ENCODE measurements at places on chromosomes 13 and 19. TPM values are rescaled to one million over a fixed set of nuclear protein-coding genes. Genes with fewer than 3 reads are reported as not detected.
A peak's percentile ranks its signal among the peaks of the same experiment; 100 is the strongest.

DNA sequence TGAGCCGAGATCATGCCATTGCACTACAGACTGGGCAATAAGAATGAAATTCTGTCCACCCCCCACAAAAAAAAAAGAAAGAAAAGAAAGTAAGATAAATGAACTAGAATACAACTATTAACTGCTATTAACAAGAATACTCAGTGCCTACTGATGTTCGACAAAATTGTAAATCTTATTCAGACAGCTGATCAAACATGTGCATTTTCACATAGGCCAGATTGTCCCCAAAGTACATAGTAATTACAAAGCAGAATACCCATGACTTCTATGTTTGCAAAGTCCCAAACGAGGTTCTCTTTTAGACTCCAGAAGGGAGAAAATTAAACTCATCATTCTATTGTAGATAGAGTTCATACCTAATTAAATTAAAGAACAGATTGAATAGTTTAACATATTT is 113.4 kb downstream of the UFM1 start:
- no peaks in the 10 kb centered on the region for H3K36me3 ChIP-seq
- no peak overlapping the region for H3K27ac ChIP-seq

- H3K4me1 ChIP-seq, result no peaks in the 10 kb centered on the region
- H3K27me3 ChIP-seq, result no peaks in the 10 kb centered on the region
- H3K4me3 ChIP-seq, result no peak within 1 kb of the TSS
- no peaks in the 10 kb centered on the region for H3K36me3 ChIP-seq
- H3K27ac ChIP-seq, result no peak within 1 kb of the TSS
- DNase-seq, result no peak
These were observed at the start of gene NKPD1 for GRCh38 chr19:45160870-45161737. Gene NKPD1 (minus strand): TSS chr19:45160982. CDS start chr19:45160150, 832 bp downstream.

DNA sequence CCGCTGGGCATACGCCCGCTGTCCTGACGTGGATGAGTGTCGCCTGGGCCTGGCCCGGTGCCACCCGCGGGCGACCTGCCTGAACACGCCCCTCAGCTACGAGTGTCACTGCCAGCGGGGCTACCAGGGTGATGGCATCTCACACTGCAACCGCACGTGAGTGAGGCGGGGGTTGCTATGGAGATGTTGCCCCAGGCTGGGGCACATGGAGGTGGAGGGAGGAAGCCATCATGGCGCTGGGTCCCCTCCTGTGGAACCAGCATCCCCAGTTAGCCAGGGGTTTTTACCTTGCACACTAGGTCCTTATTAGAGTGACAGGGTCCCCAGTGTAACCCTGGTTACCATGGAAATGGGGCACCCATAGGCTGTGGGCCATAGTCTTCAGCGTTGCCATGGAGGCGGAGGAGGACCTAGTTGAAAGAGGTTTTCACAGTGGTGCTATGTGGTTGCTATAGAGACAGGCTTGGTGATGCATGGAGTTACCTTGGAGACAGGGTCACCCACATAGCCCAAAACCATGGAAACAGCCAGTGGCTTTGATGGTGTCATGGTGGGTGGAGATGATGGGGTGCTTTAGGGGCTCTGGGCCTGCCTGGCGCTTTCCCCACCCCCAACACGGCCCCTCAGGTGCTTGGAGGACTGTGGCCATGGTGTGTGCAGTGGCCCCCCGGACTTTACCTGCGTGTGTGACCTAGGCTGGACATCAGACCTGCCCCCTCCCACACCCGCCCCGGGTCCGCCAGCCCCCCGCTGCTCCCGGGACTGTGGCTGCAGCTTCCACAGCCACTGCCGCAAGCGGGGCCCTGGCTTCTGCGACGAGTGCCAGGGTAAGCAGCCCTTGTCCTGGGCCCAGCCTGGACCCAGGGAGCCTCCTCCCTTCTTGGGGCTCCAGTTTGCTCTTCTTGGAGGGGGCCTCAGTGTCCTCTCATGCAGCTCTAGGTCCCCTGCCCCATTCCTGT is 27.1 kb downstream of the MEGF8 start:
- no peak overlapping the region for H3K4me3 ChIP-seq
- H3K4me1 ChIP-seq, result no peaks in the 10 kb centered on the region
- H3K36me3 ChIP-seq, result peaks cover 27% of the 10 kb centered on the region
- no peak overlapping the region for H3K27ac ChIP-seq
- DNase-seq, result no peak

The ITGBL1 gene
- total RNA-seq, result not detected

- no peak overlapping the region for H3K4me3 ChIP-seq
- no peaks in the 10 kb centered on the region for H3K27me3 ChIP-seq
- H3K27ac ChIP-seq, result peak overlapping the region; percentile 90
- DNase-seq, result peak; percentile 70
These were observed 25.3 kb downstream of the CAPN12 start for GRCh38 chr19:38718747-38719543.

The SYCN gene
- not detected for total RNA-seq

- no peak overlapping the region for H3K4me3 ChIP-seq
- no peaks in the 10 kb centered on the region for H3K27me3 ChIP-seq
- no peaks in the 10 kb centered on the region for H3K36me3 ChIP-seq
- H3K27ac ChIP-seq, result no peak overlapping the region
These were observed 193.3 kb downstream of the PCDH9 start for GRCh38 chr13:67036699-67037457.

GRCh38 chr19:5114727-5115126 is 145.8 kb downstream of the KDM4B start:
- H3K4me1 ChIP-seq, result peaks cover 50% of the 10 kb centered on the region

DNA sequence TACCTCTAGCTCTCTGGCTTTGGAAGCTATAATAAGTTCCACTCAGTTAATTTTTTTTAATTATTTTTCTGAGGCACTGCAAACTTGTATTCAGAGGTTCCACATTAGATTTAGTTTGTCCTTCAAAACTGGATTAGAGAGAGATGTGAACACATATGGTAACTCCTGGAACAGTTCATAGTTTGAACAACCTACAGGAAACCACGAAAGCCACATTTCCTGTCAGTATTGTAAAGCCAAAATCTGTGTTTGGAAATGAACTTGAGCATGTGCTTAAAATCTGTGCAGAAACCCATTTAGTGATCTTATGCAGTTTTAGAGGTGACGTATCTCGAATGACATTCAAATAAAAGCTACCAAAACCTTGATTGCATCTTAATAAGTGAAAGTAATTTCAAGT is 1952.0 kb downstream of the OLFM4 start:
- H3K27me3 ChIP-seq, result no peaks in the 10 kb centered on the region
- no peaks in the 10 kb centered on the region for H3K36me3 ChIP-seq
- no peak overlapping the region for H3K4me3 ChIP-seq
- DNase-seq, result no peak
- H3K4me1 ChIP-seq, result peaks cover 1% of the 10 kb centered on the region
- H3K27ac ChIP-seq, result no peak overlapping the region

GRCh38 chr19:15368798-15369593 is 10.6 kb downstream of the AKAP8 start:
- DNase-seq, result no peak
- H3K27me3 ChIP-seq, result no peaks in the 10 kb centered on the region
- no peak overlapping the region for H3K4me3 ChIP-seq

The EDNRB gene
- 8.4 TPM for total RNA-seq

GRCh38 chr13:91595677-91596076 is 197.3 kb downstream of the GPC5 start:
- no peaks in the 10 kb centered on the region for H3K4me1 ChIP-seq
- DNase-seq, result no peak
- no peak overlapping the region for H3K4me3 ChIP-seq

- H3K4me3 ChIP-seq, result no peak overlapping the region
- peaks cover 31% of the 10 kb centered on the region for H3K4me1 ChIP-seq
- DNase-seq, result no peak
- H3K36me3 ChIP-seq, result peaks cover 26% of the 10 kb centered on the region
- H3K27ac ChIP-seq, result peak overlapping the region; percentile 95
- H3K27me3 ChIP-seq, result no peaks in the 10 kb centered on the region
These were observed 53.2 kb downstream of the EPS15L1 start for GRCh38 chr19:16418597-16418962.

DNA sequence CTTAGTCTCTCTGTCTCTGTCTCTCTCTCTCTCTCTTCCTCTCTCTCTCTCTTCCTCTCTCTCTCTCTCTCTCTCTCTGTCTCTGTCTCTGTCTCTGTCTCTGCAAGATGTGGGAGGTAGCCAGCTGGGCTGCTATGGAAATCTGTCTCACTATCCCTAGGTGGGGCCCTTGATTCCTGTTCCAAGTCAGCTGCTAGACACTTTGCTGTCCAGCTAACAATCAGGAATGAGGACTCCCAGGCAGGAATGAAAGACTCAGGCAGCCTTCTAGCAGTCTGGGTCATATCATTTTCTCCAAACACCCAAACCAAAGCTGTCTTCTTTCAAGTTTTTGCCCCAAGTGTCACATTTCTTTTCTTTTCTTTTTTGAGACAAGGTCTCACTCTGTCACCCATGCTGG is 23.2 kb downstream of the CATSPERD start:
- no peaks in the 10 kb centered on the region for H3K27me3 ChIP-seq
- DNase-seq, result no peak
- H3K4me3 ChIP-seq, result no peak overlapping the region
- H3K4me1 ChIP-seq, result no peaks in the 10 kb centered on the region

DNA sequence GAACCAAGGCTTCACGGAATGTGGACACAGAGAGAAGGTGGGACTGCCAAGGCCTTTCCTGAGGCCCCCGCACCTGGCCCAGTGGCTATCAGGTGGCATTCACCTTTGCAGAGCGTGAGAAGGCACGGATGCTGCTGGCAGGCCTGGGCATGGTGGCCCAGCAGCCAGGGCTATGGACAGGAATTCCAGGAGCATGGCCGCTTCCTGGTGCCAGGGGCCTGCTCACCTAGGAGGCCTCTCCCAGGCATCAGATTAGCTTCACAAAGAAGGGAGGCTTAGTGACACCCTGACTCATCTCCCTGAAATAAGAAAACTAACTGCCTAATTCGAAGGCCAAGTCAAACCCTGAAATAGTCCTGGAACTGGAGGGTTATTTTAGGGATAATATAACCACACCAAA is 155.8 kb downstream of the TEX29 start:
- peaks cover 12% of the 10 kb centered on the region for H3K27me3 ChIP-seq
- no peak overlapping the region for H3K4me3 ChIP-seq
- no peaks in the 10 kb centered on the region for H3K36me3 ChIP-seq
- DNase-seq, result no peak
- H3K4me1 ChIP-seq, result no peaks in the 10 kb centered on the region

DNA sequence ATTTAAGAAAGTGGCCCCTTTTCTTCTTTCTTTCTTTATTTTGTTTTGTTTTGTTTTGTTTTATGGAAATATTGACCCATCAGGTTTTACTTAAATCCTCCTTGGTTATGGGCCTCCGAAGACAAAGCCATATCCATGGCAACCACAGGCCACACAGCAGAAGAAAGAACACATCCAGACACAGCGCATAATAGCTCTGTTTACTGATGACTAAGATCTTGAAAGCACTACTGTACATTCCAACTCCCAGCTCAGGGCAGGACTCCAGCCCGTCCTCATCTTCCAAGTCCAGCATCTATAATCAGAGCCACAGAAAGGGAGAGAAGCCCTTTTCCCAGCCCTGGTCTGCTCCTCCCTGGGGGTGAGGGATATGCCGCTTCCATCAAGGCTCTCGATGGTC is 84.3 kb downstream of the NUFIP1 start:
- H3K4me1 ChIP-seq, result peaks cover 4% of the 10 kb centered on the region
- H3K4me3 ChIP-seq, result no peak overlapping the region
- no peak overlapping the region for H3K27ac ChIP-seq
- H3K27me3 ChIP-seq, result no peaks in the 10 kb centered on the region
- peak; percentile 97 for DNase-seq

- H3K4me1 ChIP-seq, result no peaks in the 10 kb centered on the region
- no peak overlapping the region for H3K27ac ChIP-seq
- no peaks in the 10 kb centered on the region for H3K27me3 ChIP-seq
- DNase-seq, result no peak
These were observed 10.2 kb downstream of the ZNF132 start for GRCh38 chr19:58429745-58430144.

DNA sequence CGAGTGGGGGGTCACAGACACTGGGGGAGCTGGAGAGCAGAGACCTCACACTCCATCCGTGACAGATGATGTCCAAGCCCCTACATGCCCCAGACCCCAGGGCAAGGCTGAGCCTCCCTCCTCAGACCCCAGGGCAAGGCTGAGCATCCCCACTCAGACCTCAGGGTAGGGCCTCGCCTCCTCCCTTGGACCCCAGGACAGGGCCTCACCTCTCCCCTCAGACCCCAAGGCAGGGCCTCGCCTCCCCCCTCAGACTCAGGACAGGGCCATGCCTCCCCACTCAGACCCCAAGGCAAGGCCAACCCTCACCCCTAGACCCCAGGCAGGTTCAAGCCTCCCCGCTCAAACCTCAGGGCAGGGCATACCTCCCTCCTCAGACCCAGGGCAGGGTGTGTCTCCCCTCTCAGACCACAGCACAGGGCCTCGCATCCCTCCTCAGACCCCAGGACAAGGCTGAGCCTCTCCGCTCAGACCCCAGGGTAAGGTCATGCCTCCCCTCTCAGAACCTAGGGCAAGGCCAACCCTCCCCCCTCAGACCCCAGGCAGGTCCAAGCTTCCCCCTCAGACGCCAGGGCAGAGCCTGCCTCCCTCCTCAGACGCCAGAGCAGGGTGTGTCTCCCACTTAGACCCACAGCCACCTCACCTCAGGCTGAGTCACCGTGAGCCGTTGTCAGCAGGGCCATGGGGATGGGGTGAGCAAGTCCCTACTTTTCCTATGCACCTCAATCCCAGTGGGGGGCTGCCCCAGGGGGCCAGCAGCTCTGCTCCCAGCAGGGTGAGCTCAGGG is 1.7 kb upstream of the S1PR4 start:
- no peak for DNase-seq
- no peaks in the 10 kb centered on the region for H3K36me3 ChIP-seq
- no peaks in the 10 kb centered on the region for H3K27me3 ChIP-seq

- H3K27ac ChIP-seq, result no peak overlapping the region
- H3K27me3 ChIP-seq, result no peaks in the 10 kb centered on the region
- no peaks in the 10 kb centered on the region for H3K36me3 ChIP-seq
- no peak overlapping the region for H3K4me3 ChIP-seq
- H3K4me1 ChIP-seq, result no peaks in the 10 kb centered on the region
- DNase-seq, result peak; percentile 15
These were observed 141.9 kb downstream of the SUCLA2 start for GRCh38 chr13:47859165-47859564.

The KIR3DL2 gene
- not detected for total RNA-seq

GRCh38 chr19:16025108-16026101 is 50.9 kb upstream of the TPM4 start:
- DNase-seq, result peak; percentile 59
- no peak overlapping the region for H3K4me3 ChIP-seq
- H3K36me3 ChIP-seq, result no peaks in the 10 kb centered on the region
- H3K27me3 ChIP-seq, result no peaks in the 10 kb centered on the region

The SMG9 gene
- 41.2 TPM for total RNA-seq

DNA sequence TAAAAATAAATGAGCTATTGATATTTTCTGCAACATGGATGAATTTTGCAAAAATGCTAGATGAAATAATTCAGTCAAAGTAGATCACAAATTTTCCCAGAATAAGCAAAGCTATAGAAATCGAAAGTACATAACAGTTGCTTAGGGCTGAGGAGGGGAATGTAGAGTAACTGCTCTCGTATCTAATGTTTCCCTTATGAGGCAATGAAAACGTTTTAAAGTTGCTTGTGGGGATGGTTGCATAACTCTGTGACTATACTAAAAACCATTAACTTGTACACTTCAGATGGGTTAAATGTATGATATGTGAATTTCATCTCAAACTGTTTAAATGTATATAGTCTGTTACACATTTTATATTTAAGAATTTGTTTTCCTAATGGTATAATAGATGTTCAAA is 231.7 kb downstream of the GGACT start:
- peak; percentile 39 for DNase-seq
- H3K4me1 ChIP-seq, result no peaks in the 10 kb centered on the region
- no peaks in the 10 kb centered on the region for H3K36me3 ChIP-seq
- no peak overlapping the region for H3K27ac ChIP-seq

GRCh38 chr13:51282322-51282721 is 57.2 kb upstream of the SERPINE3 start:
- no peak overlapping the region for H3K4me3 ChIP-seq
- H3K27me3 ChIP-seq, result no peaks in the 10 kb centered on the region
- H3K4me1 ChIP-seq, result no peaks in the 10 kb centered on the region
- no peaks in the 10 kb centered on the region for H3K36me3 ChIP-seq
- H3K27ac ChIP-seq, result no peak overlapping the region

The PODNL1 gene
- total RNA-seq, result 0.67 TPM

The SCGB2B2 gene
- total RNA-seq, result 0.27 TPM
